ENCODE measurements at places on chromosomes 16 and 17.

GRCh38 chr17:15890279-15890892 is 54.5 kb upstream of the ADORA2B start:
- no peak for DNase-seq

- no peak for DNase-seq
Observed at GRCh38 chr17:37493249-37494027, 3.7 kb downstream of the DUSP14 start.

DNA sequence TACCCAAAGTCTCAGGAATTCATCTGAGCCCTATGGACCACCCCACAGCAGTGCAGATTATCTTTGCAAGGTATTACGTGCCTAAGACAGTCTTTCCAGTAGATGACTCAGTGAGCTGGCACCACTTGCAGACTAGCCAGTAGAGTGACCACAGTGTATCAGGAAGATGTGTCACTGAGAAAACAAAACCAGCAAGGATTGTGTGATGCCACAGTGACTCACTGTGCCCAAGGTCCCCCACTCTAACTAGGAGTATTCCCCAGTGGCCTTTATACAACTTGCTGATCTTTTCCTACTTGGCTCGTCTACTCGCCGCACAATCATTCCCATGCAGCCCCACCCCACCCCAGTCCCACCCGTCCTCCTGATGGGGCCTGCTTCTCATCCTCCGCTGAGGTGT is 26.8 kb upstream of the PRKCA start:
- no peak for DNase-seq

- DNase-seq: no peak
Observed at GRCh38 chr16:23235176-23235575, 52.6 kb downstream of the SCNN1G start.

GRCh38 chr16:47424846-47425245 is 36.0 kb downstream of the ITFG1 start:
- no peak for DNase-seq

- DNase-seq: no peak
Observed at GRCh38 chr17:27920569-27920968, 27.4 kb upstream of the LYRM9 start.

- no peak for DNase-seq
Observed at GRCh38 chr17:74187761-74188160, 15.7 kb upstream of the RPL38 start.

- DNase-seq: no peak
Observed at GRCh38 chr17:45940293-45940692, 45.9 kb downstream of the MAPT start.

DNA sequence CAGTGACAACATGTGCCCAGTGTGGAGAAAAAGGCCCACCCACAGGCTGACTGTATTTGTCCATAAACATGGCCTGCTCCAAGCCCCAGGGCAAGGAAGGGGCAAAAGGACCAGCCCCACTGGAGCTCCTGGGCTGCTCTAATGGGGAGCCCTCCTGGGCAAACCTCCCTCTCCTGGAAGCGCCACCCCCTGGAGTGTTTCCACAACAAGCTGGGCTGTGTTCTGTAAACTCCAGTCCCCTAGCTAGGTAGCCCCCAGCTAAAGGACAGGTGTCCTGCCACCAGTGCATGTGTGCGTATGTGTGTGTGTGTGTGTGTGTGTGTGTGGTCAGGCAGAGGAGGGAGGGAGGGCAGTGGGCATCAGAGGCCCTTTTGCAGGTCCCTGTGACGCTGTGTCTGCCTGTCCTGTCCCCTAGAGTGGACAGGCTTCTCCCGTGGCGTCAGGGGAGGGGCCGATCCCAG is 11.3 kb upstream of the STAC2 start:
- DNase-seq: no peak

DNA sequence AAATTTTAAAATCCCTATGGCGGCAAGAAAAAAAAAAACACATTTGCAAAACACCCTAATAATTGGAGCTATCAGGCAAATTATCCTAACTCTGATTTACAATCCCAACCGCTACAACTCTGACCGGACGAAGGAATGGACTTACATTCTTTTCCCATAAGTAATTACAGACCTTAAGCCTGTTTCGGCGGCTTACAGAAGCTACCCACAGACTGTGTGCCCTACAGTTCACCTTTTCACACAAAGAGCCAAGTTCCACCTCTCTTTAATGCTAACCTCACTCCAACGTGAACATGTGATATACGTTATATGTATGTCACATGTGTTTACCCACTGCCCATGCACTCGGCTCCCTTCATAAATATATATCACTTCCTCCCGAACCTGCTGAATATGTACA is 8.7 kb upstream of the MEAK7 start:
- no peak for DNase-seq

- DNase-seq: no peak
Observed at GRCh38 chr16:19784183-19784736, 66.2 kb downstream of the IQCK start.

GRCh38 chr17:45006927-45007461 is 38.9 kb upstream of the C1QL1 start:
- DNase-seq: no peak

GRCh38 chr16:14486520-14487303 is 143.3 kb downstream of the PARN start:
- no peak for DNase-seq

- no peak for DNase-seq
Observed at GRCh38 chr16:89708481-89708931, 7.0 kb upstream of the SPATA2L start.

DNA sequence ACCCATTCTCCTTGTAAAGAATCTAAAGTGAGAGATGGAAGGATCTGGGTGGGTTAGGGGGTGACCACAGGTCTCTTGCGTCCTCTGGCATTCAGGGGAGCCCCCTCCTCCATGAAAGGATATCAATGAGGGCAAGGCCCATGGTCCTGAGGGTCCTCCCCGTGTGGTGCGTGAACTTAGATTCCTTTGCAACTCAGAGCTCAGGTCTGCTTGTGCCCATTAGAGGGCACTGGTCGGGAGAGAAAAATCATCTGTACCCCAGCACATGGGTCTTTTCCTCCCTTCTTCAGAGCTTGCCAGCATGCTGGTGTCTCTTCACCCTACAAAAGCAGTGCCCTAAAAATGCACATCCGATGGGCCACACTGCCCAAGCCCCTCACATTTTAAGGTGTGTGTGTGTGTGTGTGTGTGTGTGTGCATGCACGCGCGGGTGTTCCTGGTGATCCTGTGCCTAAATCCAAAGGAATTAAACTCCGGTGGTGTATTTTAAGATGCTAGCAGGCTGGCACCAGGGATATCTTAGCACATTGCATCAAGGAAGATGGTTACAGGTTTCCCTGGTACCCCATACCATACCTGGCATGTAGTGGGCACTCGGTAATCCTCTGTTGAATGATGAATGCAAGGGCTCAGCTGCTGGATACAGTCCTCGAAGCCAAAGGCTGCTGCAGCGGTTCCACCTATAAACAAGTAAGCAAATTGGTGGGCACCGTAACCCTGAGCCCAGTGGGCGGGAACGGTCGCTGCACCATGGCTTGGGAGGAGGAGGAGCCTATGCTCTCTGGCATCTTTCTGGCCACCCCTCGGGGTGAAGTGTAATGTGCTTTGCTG is 4.7 kb downstream of the C1QTNF1 start:
- DNase-seq: no peak

DNA sequence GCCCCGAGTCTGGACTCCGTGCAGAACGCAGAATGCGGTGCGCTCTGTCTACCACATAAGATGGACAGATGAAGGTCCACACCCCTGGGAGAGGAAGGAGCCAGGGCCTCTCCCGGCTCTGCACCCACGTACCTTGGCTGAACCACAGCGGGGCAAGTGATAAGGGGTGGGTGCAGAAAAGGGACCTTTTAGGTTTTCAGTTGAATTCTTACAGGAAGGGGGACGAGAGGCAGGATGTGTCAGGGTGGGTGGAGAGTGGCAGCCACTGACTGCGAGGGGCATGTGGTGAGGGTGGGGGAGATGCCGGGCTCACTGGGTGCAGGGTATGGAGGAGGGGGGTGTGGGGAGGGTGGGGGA is 372 bp downstream of the CD300A start:
- no peak for DNase-seq

GRCh38 chr16:49639739-49640431 is 216.0 kb downstream of the ZNF423 start:
- no peak for DNase-seq

DNA sequence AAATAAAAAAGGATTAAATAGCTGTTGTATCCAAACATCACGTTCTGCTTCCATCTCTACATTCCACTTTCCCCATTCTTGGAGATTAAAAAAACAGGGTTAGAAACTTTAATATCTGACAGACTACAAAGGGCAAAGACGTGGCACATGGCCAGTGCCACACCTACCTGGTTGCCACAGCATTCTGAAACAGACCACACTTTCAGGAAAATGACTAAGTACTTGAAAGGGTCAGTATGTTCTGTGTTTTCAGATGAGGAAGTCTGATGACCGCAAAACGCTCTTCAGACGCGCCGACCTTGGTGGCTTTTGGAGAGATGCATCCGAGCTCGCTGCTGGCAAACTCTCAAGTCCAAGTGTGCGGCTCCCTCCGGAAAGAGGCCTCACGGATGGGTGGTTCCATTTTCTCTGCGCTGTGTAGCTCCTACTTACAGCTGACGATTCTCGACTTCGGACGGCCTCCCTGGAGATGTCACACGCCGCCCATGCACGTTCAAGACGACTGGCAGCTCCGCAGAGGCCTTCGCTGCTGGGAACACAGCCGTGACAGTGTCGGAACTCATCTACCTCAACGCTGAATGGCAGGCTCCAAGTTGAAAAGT is 15.5 kb downstream of the MAP1LC3B start:
- no peak for DNase-seq

- no peak for DNase-seq
Observed at GRCh38 chr16:49483251-49483650, 109.6 kb downstream of the C16orf78 start.

DNA sequence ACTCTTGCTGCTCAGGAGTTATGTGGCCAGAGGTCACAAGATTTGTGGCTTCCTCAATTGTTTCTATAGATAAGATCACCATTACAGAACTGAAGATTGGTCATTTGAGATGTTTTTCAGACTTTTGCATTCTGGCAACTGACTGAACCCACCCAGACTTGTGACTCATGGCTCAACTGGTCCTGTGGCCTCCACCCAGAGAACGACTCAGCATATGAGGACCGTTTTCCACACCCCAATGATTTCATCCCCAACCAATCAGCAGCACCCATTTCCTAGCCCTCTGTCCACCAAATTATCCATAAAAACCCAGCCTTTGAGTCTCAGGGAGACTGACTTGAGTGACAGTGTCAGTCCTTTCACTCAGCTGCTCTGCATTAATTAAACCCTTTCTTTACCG is 143.2 kb upstream of the ASIC2 start:
- DNase-seq: no peak
